ENCODE measurements at places on chromosomes 3 and 15.
A peak's percentile ranks its signal among the peaks of the same experiment; 100 is the strongest.

- DNase-seq = no peak
These were observed 11.0 kb upstream of the PCCB start for GRCh38 chr3:136239094-136239493.

GRCh38 chr3:4063916-4064574 lies 239.1 kb upstream of the SETMAR start:
- DNase-seq = no peak

DNA sequence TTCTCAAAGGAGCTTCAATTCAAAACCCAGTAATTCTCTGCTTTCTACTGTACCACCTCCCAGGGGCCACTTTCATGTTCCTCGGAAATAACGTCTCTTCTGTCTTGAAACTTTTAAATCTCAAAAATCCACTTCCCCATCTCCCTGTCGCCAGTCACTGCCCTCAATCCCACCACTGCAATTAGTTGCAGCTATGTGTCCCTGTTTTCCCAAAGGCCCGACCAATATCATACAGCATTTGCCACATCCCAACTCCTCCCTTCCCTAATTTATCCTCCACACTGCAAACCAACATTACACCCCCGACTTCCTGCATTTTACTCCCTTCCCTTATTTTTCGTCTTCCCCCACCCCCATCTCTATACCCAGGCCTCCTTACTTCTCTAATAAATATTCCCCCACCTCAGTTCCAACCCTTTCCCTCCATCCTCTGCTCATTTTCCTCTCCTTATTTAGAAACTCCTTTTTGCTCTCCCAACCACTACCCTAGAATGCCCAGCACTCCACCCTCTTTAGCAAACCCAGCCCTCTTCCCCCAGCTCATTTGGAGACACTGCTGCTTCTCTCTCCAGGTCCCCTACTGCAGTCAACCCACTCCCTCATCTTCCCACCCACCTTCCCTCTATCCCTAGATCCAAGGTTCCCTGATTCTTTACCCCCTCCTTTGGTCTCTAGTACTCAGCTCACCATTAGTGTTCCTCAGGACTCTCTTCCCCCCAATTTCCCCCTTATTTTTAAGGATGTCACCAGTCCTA lies 1.1 kb downstream of the NPTN start:
- no peak for DNase-seq

DNA sequence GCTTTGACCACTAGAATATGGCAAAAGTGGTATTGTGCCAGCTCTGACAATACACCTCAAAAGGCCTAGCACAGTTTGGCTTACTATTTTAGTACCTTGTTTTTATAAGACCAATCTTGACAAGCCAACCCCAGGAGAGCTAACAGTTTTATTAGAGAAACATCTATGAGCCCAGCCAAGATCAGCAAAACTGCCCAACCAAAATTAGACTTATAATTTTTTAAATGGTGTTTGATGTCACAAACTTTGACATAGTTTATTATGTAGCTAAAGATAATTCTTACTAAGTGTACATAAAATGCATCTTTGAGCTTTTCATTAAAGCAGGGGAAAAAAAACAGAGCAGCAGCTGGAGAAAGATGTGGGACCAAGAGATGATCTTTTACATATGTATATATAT lies 537.5 kb downstream of the ZPLD1 start:
- DNase-seq = no peak

DNA sequence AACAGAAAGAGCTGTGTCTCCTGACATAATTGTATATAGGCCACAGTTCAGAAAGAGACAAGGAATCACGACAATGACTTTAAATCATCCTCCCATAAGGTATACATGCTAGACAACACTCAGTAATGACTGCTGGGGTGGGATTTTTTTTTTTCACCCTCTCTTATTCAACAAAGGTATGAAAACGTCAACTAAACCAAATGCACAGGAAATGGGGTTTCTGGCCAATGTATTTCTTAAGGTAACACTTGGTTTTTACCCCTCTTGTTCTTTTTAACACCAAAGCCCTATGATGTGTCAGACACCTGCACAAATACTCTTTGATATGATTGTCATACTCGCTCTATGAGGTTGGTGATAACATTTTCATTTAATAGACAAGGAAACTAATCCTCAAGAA lies 78.3 kb downstream of the MCF2L2 start:
- DNase-seq = no peak

DNA sequence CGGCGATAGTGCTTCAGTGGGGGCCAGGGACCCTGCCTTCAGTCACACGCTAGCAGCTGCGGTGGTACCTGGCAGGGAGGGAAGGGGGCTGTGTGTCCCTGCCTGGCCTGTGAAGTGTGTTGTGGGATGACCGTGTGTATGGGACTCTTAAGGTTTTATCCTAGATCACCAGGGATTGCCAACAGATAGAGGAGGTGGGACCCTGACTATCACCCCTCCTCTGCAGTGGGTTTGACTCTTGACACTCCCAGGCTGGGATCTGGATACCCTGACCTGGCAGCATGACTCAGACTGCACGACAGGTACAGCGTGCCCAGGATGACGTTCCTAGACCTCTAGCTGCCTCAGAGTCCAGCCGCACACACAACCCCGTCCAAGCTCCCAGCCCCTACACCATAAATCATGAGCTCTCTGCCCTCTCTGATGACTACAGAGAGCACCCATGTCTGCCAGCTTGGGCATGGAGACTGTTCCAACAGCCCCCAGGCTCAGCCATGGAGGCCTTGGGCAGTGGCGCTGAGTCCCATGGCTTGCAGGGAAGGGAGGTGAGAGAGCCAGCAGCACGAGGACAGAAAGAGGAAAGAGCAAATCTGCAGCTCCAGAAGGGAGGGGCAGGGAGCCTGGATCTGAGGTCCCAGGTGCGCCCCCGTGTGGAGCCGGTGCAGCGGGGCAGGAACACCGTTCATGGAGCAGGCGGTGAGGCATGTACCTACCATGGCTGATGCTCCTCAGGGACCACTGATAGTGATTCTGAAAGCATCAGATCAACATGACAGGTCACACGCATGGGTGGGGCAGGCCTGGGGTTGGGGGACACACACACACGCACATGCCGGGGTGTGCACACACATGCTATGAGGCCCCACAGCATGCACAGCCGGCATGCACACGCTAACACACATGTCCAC lies 71.0 kb downstream of the ADAMTS7 start:
- no peak for DNase-seq

DNA sequence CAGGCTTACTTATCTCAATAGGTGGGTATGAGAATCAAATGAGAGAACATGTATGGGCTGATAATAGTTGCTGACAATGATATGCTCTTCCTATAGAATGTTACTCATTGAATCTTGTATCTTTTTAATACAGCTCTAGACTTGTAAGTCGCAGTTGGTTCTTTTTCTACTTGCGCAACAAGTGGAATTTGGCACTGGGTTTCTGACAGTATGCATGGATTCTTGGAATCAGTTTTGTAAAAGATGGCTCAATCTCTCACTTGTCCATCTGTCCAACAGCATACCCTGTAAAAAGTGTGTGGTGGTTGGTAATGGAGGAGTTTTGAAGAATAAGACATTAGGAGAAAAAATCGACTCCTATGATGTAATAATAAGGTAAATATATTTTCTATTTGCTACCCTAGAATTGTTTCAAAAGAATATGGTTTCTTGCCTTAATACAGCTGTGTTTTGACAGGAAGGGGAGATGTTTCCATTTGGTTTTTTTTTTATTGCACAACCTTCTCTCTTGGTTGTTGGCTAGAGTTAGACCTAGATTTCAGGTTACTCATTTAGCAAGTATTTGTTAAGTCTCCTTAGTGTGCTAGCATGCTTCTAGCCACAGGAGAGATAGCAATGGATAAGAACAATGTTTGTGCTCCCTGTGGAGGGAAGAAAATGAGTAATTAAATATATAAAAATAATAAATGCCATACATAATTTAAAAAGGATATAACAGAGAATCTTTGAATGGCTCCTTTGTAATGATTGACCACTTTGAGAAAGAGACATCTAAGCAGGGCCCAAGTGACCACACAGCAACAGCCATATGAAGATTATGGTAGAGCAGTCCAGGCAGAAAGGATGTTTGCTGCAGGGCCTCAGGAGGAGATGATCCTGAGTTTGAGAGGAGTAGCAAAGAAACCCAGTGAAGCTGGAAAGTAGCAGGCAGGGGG lies 21.8 kb downstream of the ST3GAL6 start:
- no peak for DNase-seq

- no peak for DNase-seq
These were observed 35.0 kb downstream of the TNK2 start for GRCh38 chr3:195873281-195873887.

GRCh38 chr3:126972866-126973265 lies 10.0 kb upstream of the PLXNA1 start:
- no peak for DNase-seq

DNA sequence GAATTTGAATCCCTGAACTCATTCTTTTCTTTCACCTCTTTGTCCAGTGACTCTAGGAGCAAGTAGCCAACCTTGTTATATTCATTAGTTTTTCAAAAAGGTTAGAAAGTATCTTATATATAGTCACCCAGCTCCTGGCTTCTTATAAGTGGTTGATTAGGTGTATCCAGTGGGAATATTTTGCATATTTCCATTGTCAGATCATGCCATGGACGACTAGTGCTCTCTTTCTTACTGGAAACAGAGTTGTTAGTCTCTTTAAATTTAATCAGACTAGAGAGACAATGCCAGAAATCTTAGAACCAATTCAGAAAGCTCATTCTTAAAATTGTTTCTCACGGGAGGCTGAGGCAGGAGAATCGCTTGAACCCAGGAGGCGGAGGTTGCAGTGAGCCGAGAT lies 73.4 kb downstream of the CHRD start:
- DNase-seq = no peak

DNA sequence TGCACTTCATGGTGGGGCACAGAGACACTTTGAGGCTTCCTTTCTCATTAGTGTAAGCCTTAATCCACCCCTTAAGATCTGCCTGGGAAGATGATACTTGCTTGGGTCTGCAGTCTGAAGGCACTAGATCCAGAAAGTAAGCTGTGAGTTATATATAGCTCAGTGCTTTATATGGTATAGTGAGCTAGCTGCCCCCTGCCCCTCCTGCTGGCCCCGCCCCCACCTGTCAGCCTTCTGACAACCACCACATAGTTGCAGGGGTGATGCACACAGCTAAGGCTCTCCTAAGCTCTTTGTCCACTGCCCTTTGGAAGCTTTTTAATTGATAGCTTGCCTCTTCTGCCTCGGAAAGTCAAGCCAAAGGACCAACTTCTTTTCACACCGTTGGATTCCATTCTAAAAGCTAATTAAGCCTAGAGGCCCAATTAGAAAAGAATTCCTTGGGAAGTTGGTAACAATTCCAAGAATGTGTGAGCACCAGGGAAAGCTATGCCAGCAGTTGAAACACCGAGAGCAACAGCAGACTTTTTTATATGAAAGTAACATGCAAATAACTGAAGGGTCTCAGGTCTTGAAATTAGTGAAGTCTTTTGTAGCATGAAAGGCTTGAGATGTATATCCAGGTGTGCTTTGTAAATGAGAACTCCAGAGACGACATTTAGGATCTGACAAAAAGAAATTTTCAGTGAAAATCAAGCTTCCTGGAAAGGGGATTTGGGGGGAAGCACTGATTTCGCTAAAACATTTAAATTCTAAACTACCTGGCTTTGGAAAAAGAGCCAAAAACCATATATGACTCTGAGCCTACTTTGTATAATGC lies 2.3 kb downstream of the TPM1 start:
- peak; percentile 41 for DNase-seq

DNA sequence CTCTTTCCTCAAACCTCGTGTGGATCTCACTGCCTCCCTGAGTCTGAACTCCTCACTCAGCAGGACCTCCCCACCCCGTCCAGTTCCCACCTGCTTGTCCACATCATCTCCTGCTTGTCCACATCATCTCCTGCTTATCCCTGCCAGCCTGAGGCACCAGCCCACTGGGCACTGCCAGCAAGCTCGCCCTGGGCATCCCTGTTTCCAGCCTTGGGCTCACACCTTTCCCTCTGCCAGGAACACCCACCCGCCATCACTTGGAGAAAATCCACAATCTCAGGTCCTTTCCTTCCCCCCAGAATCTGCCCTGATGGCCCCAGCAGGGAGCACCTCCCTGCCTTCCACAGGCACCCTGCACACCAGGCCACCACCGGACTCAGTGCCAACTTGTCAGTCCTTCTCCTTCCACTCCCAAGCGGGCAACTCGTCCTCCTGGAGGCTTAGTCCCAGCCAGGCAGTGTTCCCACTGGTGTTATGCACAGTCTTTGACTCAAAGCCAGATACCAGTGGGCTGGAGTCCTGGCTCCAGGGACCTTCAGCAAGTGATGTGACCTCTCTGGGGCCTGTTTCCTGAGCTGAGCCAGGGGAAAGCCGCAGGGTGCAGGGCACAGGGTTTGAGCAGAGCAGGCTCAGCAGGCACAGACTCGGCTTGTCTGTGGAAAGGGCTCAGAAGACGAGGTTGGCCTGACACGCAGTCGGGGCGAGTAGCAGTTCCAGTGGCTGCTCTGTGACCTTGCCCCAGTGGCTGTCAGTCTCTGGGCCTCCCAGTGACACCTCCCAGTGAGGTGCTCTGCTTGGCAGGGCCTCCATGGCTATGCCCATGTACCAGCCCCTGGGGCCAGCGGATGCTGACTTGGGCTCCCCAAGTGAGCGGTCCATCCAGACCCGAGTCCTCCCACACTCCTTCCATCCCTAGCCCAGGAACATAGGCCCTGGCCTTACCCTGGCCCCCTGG lies 9.5 kb upstream of the MESP2 start:
- no peak for DNase-seq

DNA sequence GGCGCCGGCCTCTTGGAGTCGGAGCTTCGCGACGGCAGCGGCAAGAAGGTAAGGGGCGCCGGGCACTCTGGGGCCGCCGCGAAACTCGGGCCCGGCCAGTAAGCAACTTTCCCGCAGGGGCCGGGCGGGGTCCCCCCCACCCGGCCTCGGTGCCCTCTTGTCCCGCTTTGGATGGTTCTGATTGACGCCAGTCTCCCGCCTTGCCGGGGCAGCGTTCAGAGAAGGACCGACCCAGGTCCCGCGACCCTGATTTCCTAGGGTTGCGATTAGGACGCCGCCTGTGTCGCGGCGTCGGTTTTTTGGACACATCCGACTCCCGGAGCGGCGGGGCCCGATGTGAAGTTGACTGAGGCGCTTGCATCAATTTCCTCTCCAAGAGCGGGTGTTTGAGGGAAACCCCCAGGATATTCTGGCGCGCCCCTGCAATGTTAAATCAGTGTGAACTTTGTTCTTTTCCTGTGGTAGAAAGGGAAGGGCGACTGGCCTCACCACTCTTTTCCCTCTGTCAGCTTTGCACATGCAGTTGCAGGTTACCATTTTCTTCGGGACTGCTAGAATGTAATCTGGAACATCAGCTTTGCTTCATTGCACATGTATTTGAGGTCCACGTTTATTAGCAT lies 755 bp downstream of the PDE8A start:
- DNase-seq = no peak

DNA sequence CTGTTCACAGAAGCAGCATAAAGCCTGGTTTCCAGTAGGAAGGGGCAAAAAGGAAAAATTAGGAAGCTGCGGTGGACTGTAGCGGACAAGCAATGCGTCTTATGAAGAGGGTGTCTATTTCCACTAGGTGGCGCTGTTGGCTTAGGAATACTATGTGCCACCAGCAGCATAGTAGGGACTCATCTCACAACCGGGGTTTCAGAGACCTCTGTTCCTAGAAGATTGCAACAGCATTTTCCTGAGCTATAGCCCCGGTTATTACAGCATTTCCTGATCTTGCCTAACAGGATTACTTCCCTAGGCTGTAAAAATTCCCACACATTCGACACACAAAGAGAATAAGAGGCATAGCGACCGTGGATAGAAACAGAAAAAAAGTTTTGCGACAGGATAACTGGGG lies 683.0 kb downstream of the TBL1XR1 start:
- no peak for DNase-seq
